ENCODE measurements at places on chromosomes 5 and 9.

- no peak for DNase-seq
Measured at GRCh38 chr9:70100362-70100761, 56.7 kb downstream of the MAMDC2 start.

DNA sequence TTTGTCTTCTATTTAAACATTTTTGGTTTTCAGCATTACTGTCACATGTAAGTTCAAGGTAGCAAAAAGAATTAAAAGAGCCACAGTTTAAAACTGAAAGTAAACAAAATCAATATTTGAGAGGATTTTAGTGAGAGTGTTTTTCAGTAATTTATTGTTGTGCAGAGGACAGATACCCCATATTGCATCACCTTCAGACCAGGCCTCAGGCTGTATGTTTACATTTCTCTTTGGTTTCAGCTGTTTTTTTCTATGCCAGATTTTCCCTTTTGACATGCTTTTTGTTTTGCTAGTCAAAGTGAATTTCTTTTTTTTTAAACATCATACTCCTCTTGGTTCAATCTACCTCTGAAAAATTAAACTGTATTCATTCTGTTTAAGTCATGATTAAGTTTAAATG lies 47.2 kb downstream of the MAST4 start:
- no peak for DNase-seq

DNA sequence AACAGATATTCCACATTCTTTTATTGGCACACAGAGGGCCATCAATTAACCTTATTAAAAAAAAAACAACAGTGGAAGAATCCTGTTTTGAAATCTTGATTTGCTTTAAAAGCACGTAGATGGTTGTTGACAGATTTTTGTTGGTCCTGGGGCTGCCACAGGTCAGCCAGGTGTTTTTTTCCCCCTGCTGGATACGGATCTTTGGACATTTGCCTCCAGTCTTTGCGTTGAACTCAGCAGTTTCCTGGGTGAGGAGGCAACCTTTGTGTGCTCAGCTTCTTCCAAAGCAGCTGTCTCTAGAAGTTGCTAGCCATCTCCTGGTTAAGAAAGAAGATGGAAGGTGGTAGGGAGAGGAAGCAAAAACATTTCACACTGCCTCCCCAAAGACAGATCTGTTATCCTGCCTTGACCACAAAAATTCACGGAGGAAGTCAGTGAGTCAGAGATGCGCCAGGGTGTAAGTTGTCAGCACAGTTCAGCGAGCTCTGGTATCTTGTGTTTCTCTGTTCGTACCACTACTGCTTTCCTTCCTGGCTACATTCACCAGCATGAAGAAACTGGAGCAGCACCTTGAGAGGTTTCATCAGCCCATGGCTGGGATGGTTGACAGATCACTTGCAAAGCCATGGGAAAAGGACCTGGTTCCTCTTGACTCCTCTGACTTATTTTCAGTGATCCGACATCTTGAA lies 207.3 kb downstream of the ARHGAP26 start:
- DNase-seq = peak; percentile 58

DNA sequence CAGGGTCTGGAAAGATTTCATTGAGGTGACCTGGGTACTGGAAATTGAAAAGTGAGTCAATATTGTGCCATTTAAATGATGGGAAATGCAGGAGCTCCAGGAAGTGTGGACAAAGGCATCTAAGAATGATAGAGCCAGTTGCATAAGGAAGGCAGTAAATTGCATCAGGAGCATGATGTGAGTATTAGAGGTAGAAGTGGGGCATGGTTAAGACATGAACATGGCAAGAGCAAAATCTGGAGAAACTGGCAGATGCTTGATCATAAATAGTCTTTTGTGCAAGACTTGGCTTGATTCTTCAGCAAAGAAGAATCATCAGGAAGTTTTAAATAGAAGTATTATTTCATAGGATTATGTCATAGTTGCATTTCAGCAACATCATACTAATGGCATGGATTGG lies 157.4 kb upstream of the PUM3 start:
- DNase-seq = no peak

GRCh38 chr5:134547066-134547465 lies 21.6 kb downstream of the JADE2 start:
- DNase-seq = no peak

- no peak for DNase-seq
Measured at GRCh38 chr5:159179529-159180305, 29.6 kb downstream of the RNF145 start.

- no peak for DNase-seq
Measured at GRCh38 chr9:5336688-5337087, 3.0 kb downstream of the RLN1 start.

GRCh38 chr5:93532370-93532769 lies 48.6 kb downstream of the NR2F1-AS1 start:
- DNase-seq = no peak

DNA sequence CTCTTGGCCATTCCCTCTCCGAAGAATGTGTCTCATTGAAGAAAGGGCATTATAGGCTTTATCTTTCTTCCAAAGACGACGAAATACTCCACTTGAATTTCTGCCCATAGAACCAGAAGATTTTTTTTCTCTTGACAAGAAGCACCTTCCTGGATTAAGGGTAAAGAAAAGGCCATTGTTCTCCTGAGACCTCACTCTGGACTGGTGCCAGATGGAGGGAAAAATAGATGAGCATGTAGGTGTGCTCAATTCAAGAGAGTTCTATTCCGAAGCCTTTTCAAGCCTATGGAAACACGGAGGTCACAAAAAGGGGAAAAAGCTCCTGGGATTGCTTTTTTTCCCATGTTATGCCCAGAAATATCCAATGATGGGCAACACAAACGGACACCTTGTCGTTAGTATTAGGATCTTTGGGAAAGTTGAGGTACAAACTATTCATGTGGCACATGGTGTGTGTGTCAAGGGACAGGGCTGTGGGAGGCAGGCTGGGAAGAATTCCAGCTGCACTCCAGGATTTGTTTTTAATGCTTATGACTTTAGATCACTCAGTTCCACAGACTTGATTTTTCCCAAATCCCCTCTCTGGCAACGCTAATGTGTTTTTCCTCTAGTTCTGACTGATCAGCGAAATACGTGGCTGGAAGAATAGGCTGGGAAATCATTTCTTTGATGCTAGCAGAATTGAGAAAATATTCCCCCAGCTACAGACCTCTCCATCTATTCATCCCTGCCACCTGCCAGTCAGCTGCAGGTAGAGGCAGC lies 89.9 kb downstream of the SIL1 start:
- no peak for DNase-seq

DNA sequence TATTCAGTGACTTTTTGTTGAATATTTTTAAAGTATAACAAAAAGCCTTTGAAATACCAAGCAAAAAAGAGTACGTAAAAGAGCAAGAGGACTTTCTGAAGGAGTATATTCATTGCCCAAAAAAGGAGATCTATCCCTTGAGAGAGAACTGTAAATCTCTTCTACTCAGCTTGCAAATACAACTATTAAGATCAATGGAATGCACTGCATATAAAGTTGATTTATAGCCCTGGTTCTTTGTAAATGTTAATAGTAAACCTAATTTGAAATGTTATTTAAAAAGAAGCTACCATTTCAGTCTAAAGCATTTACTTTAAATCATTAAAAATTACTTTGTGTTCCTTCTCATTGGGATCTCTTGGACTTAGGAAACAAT lies 168.1 kb downstream of the PDE4D start:
- no peak for DNase-seq

DNA sequence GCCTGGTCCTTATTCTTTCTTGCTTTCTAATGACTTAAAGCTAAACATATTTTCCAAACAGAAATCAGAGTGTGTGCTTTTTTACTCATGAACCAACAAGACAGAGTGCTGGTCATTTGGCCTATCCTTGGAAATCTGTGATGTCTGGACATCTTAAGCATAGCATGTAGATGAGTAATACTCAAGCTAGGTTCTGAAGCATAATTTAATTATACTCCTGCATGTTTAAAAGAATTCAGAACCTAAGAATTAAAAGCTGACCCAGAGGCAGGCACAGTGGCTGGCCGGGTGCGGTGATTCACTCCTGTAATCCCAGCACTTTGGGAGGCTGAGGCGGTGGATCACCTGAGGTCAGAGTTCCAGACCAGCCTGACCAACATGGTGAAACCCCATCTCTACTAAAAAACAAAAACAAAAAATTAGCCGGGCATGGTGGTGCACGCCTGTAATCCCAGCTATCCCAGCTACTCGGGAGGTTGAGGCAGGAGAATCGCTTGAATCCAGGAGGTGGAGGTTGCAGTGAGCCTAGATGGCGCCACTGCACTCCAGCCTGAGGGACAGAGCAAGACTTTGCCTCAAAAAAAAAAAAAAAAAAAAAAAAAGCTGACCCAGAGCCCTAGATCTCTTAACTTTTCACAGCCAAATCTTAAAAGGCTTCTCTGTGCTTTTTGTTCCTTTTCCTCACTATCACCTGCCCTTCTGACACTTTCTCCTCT lies 16.2 kb upstream of the TJP2 start:
- DNase-seq = no peak

- DNase-seq = no peak
Measured at GRCh38 chr9:13744261-13744901, 464.9 kb upstream of the MPDZ start.

DNA sequence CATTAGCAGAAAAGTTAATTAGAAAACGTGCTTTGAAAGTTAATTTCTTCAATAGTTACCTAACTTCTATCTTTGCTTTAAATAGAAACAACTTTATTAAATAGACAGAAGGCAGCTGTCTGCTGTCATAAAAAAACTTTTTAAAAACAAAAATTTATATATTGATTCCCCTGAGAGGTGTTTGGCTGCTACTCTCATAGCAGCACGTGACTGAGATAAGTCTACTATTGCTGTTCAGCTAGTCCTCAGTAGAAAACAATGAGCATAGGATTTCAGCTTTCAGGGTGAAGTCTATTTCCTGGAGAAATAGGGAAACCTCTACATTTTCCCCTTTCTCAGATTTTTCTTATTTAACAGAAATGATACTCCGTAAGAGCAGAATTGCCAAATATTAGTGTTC lies 135.0 kb upstream of the FBN2 start:
- DNase-seq = no peak

- no peak for DNase-seq
Measured at GRCh38 chr9:95896580-95896979, 21.1 kb downstream of the ERCC6L2 start.

GRCh38 chr9:33837138-33837537 lies 20.2 kb downstream of the UBE2R2 start:
- no peak for DNase-seq

GRCh38 chr5:67577424-67577823 lies 380.8 kb upstream of the CD180 start:
- DNase-seq = no peak

DNA sequence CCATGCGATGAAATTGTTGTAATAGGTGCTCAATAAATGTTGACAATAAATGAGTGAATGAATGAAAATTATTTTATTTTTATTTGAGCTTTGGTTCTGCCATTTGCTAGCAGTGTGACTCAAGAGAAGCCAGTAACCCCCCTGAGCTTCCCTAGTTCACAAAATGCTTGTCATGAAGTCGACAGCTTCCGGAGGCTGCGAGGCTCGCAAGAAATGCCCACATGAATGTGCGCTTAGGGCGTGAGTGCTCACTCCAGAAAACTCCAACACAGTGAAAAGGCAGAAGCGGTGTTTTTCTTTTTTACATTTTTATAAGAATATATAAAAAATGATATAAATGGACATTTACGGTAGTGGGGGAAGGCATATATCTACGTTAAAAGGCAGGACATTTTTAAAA lies 26.5 kb downstream of the CDKN2A start:
- DNase-seq = no peak

DNA sequence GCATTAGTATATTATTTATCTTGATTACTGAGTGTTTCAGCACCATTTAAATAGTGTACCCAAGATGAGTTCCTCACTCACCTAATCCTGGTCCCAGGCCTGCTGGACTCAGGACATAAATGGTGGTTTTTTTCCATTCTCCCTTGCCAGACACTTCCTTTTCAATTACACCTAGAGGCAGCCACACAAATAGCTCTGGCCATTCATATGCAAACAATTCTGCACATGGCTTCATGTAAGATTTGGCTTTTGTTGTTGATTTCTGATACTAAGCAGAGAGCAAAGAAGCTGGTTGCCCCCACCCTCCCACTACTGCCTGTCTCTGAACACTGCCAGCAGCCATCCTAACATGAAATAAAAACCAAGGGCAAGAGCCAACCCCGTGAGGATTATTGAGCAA lies 180.4 kb downstream of the SEMA5A start:
- no peak for DNase-seq

DNA sequence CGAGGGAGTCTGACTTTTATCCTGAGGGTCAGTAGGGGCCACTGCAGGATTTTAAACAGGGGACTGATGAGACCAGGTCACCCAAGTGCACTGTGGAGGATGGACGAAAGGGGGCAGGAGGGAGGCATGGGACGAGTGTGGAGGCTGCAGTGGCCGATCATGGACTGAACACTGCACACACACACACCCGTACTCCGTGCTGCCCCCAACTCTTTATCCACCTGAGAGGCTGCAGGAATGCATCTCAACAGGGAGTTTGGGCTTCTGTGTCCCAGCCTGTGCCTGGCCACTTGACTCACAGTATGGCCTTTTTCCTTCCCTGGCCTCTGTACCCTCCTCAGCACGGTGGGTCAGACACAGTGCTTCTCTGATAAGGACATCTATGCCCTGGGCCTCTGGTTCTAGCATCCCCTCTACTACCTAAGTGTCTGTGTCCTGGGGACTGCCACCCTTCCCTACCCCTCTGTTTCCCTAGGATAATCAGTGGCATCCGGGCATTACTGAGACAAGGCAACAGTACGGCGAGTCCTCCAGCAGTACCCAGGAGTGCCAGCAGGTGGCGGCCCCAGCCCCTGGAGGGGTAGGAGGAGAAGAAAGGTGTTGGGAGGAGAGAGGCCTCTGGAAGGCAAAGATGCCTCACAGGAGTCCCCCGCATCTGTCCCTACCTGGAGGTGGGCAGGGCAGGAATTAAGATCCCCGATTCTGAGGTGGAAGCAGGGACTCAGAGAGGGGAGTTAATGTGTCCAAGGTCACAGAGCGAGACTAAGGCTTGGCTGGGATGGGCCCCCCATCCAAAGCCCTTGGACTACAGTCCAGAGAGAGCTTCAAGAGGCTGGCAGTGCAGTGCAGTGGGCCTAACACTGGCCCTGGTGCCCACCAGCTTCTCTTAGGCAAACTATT lies 5.1 kb upstream of the CDX1 start:
- no peak for DNase-seq

DNA sequence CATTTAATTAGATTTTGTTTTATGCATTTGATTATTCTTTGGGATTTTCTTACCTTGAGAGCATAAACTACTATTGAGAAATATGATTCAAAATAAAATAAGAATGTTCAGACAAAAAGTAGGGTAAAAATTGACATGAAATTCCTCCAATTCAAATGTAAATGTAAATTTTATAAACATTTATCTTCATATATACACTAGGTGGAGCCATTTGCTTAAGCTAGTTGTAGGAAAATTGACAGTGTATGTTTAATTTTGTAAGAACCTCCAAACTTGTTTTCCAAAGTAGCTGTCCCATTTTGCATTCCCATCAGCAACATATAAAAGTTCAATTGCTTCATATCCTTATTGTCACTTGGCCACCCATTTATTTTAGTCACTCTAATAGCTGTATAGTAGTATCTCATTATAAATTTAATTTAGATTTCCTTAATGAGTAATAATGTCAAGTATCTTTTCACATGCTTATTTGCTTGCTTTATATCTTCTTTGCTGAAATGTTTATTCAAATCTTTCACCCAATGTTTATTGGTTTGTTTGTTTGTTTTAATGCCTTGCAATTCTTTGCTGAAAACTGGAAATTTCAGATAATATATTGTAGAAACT lies 37.6 kb upstream of the SLCO6A1 start:
- DNase-seq = no peak

All from GM12878 (cell line).